ENCODE measurements at places on chromosomes 3 and 15.

GRCh38 chr15:67422296-67422695 is 98.6 kb upstream of the C15orf61 start:
- no peak for DNase-seq

DNA sequence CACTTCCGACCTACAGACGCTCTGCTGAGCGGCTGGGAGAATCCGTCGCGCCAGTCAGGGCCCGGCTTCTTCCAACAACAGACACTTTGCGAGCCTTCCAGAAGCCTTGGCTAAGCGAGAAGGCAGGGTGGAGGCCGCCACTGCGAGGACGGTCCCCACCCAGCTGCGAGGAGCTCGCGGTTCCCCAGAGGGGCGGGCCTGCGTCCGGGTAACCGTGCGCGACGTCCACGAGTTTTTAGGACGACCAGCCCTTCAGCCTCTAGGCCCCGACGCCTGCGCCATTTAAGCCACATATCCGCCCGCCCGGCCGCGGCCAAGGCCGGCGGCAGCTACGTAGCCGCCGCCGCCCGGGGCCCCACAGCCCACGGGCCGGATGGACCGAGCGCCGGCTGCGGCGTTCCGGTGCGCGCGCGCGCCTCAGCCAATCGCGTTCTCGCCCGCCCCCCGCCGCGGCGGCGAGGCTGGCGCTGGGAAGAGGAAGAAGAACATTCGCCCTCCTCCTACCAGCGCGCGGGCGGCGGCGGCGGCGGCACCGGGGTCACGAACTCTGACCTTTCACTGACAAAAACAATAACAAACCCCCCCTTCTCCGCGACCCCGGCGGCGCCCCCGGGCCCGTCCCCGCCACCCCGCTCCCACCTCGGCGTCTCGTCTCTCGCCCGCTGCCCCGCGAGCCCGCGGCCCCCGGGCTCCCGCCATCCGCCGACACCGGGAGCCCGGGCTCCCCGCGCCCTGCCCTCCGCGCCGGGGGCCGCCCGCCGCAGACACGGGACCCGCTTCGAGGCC is at the start of gene NR2C2:
Gene NR2C2 (plus strand): TSS at position 484 of the 786 bp plus-strand sequence. CDS start 56,332 bp downstream, outside the sequence.
- DNase-seq: peak; percentile 91

DNA sequence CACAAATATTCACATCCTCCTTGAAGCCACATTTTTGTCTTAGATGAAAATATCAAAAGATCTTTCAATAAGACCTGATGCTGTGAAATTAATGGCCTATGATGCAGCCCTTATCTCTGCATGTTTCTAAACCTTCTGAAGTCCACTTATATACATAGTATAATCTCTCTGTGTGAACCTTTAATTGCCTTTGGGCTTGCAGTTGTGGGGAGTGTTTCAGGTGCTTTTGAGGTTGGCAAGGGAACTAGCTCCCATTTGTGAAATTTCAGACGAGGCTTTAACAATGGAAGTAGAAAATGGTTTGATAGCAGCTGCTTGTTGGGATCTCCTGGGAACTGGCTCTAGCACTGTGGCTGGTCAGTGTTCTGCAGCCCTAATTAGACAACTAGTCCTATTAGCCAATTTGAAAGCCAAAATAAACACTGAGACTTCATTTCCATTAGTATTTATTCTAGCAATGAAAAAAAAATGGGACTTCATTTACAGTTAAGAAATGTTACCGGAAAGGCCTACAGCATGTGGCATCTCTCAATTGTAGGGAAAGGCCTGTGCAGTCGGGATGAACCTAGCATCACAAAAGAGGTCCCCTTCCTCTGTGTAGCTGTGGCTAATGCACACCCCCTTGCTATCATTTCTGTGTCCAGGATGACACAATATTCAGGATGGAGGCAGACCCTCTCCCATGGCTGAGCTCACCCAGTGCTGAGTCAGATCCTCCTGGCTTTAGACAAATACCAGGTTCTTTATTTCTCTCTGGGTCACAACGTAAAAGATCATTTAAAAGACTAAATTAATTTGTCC is 140.7 kb upstream of the TRIM42 start:
- no peak for DNase-seq

GRCh38 chr3:52400275-52400793 is 44.6 kb downstream of the SEMA3G start:
- no peak for DNase-seq

- DNase-seq: peak; percentile 62
These were observed 22.3 kb downstream of the OSBPL10 start for GRCh38 chr3:31958701-31959152.

DNA sequence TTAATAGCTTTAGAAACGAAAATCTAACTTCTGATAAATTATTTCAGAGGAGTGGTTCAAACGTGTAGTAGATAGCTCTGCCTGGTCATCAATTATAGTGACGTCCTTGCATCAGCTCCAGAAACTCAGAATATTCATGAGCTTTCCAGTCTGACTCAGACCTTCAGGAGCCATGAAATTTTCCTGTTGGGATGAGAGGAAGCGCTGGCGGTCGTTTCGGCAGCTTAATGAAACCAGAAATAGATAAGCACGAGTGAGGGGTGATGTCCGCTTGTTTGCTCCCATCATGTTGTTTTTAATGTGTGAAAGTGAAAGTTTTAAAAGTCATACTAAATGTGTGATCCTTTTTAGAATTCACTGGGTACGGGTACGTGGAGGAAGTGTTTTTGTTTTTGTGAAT is 141.1 kb downstream of the PGPEP1L start:
- no peak for DNase-seq

DNA sequence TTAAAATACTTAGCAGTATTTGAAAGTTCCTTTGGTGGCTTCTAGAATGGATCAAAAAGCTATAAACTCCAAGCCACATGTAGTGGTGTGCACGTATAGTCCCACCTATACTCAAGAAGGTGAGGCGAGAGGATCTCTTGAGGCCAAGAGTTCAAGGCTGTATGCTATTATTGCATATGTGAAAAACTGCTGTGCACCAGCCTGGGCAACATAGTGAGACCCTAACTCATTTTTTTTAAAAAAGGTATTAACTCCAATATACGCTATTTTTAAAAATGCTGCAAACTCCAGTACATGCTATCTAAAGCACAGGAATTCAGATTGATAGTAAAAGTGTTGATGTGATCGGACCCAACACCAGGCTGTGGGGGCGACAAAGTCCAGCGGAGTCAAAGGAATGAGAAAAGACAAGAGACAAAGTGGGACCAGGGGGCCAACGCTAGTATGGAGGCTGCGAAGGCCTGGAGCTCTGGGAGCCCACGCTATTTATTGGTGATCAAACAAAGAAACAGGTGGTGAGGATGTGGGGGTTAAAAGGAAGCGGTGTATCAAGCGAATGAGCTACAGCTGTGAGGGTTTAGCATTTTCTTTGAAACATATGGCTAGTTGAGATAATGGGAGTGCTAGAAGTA is 66.6 kb downstream of the ARIH1 start:
- no peak for DNase-seq
